ENCODE measurements at places on chromosomes 16 and 17. TPM values are rescaled to one million over a fixed set of nuclear protein-coding genes. Genes with fewer than 3 reads are reported as not detected.

The PRAC2 gene
- not detected for total RNA-seq

The SGF29 gene
- total RNA-seq = 34.1 TPM

The TBC1D3K gene
- not detected for total RNA-seq

The WFIKKN1 gene
- total RNA-seq = 0.47 TPM

DNA sequence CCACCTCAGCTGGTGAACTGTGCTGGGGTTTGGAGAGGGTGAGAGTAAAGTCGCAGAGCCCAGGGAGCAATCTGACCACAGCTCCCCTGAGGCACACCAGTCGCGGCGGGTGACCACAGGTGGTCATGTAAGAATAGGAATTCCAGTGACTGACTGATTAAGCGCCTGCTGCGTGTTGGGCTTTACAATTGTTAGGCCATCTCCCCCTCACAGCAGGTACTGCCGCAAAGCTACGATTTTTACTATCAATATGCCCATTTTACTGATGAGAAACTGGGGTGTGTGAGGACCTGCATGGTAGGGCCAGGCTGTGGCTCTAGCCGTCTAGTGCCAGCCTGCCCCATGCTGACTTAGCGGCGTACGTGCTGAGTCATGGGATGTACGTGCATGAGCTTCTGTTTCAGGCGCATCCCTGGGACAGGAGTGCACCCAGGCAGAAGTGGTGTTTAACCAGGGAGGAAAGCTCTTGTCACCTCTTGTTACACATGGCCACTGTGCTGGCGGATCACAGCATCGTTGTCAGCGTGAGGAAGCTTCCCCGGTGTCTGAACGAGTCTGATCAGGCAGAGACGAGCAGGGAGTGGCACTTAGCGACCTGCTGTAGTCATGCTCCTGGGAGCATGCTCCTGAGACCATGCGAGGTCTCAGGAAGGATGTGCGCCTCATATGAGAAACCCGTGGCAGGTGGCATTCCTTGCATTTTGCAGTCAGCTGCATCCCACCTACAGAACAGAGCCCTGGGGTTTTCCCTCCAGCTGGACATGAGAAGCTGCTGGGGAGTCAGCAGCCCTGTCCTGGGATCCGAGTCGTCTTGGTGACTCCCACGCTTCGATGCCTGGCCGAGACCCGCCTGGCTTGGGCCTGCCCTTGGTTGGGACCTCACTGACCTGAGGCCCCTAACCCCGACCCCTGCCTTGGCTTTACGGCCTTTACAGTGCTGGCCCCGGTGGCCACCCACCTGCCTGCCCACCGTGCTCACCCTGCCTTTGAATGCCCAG, 163.7 kb upstream of the CHMP6 start:
- DNase-seq = no peak

GRCh38 chr17:47705536-47706530, 11.9 kb downstream of the TBKBP1 start:
- DNase-seq = no peak

- DNase-seq = no peak
These were observed 1.7 kb downstream of the TSR3 start for GRCh38 chr16:1349951-1350350.

Data from activated B cell treated with CpG ODN at 0.5 μM for 24 hours (primary cell).